Stimulated activated CD4-positive, alpha-beta T cell treated with anti-CD3 and anti-CD28 coated beads, Interleukin-2, amount 100 ng/mL, for 4 hours (primary cell): ENCODE measurements at places on chromosomes 7 and 10.

GRCh38 chr7:37918526-37918925 lies 1.9 kb upstream of the SFRP4 start:
- no peak for DNase-seq

DNA sequence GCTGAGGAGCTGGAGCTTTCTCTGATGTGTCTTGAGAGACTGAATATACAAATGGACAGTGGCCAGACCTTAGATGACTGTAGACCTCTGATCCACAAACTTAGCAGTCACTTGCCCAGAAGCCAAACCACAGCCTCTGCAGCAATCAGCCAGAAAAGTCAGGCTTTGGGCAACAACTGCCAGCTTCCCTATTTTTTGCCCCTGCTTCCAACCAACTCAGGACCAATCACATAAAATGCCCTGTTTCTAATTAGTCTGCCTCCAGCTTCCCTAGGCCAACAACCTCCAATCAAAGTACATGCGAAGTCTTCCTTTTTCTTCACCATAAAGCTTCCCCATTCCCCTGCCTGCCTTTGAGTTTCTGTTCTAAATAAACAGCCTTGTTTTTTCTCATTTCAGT lies 37.8 kb upstream of the CACUL1 start:
- no peak for DNase-seq

GRCh38 chr7:84629640-84630318 lies 435.2 kb upstream of the SEMA3A start:
- no peak for DNase-seq

DNA sequence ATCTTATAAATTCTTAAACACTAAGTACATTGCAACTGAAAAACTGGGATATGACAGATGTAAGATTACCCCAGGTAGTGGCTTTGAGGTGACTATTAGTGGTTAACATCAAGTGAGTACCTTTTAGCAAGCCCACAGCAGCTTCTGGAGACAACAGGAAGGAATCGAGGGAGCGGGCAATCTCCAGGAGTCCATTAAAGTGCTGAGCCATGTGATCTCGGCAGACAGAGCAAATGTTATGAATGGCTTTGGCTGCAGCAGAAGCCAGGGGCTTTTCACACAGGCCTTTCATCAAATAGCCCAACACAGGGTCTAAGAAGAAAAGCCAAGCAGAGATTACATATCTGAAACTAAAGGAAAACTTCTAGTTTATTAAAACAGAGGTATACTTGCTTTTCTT lies 48.9 kb downstream of the IRF5 start:
- no peak for DNase-seq

DNA sequence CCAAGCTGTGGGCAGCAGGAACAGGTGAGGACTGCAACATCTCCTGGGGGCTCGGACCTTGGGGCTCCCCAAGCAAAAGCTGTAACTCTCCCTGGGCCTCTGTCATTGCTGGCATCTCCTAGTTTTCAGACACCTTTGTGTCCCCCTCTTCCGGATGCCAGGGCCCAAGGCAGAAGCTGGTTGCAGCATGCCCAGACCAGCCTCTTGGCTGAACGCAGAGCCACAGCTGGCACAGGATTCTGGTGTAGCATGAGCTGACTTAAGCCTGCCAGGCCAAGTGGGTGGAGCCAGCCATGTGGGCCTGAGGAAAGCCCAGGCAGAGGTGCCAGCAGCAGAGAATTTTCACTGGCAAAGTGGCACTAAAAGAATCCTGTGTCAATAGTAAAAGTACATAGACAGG lies 43.5 kb downstream of the ZWINT start:
- DNase-seq: no peak

- DNase-seq: no peak
Observed at GRCh38 chr10:2933519-2933918, 133.8 kb upstream of the PFKP start.

DNA sequence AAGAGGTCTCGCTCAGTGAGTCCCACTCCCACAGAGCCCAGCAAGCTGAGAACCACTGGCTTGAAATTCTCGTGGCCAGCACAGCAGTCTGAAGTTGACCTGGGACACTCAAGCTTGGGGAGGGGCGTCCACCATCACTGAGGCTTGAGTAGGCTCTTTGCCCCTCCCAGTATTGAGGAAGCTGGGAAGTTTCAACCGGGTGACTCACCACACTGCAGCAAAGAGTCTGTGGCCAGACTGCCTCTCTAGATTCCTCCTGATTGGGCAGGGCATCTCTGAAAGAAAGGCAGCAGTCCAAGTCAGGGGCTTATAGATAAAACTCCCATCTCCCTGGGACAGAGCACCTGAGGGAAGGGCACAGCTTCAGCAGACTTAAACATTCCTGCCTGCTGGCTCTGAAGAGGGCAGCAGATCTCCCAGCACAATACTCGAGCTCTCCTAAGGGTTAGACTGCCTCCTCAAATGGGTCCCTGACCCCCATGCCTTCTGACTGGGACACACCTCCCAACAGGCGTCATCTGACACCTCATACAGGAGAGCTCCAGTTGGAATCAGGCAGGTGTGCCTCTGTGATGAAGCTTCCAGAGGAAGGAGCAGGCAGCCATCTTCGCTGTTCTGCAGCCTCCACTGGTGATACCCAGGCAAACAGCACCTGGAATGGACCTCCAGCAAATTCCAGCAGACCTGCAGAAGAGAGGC lies 970.9 kb upstream of the LRRN3 start:
- no peak for DNase-seq

GRCh38 chr7:130278860-130279259 lies 12.2 kb downstream of the CPA2 start:
- DNase-seq: no peak

DNA sequence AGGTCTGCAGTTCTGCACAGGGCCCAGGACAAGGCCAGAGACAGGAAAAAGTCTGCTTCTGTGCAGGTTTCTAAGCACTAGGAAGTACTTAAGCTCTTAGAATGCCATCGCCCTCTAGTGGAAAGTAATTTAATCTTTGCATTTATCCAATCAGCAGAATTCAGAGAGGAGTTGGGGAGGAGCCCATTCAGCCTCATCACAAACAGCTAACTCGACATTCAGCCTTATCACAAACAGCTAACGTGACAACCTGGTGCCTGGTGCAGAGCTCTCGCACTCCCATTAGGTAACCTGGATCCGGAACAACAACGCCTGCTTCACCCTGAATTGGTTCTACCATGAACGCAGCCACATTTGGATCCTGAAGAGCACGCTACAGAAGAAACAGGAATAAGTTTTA lies 15.2 kb downstream of the OAT start:
- DNase-seq: no peak

DNA sequence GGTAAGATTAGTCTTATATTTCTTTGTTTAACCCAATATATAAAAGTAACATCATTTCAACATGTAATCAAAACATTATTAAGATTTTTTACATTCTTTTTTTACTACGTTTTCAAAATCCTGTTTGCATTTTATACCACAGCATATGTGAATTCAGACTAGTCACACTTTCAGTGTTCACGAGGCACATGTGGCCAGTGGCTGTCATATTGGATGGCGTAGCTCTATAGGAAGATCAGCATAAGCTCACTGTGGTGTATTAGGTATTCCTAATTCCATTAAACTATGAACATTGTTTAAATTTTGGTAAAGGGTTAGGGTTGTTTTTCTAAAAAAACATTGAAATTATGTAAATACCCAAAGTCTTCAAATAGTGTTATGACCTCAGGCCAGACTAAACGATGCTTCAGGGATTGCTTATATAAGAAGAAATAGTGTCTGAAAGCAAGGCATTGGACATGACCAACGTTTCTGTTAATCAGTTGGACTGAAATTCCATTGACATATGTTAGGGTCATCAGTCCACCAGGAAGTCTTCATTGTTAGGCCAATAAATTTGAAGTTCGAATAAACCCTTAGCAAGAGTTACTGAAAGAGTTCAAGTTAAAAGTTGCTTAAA lies 97.0 kb downstream of the BICC1 start:
- DNase-seq: no peak

- no peak for DNase-seq
Observed at GRCh38 chr7:154178895-154179294, 126.7 kb downstream of the DPP6 start.

DNA sequence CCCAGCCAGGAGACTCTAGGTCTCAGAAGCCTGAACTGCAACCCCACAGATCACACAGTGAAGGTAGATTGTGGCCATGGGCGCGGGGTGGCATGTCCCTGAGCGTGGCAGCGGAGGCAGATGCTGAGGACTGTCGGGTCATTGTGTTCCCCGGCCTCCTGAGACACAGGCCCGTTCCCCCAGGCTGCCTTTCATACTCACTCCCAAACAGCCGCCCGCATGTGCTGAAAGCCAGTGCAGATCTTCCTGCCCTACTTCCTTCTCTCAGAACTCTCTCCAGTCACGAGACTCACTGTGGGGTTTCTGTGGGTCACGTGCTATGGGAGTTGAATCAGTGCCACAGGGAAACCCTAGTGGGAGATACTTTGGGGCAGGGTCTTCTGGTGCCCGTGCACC lies 48.0 kb downstream of the ZNF467 start:
- no peak for DNase-seq

GRCh38 chr10:83289373-83289772 lies 849.9 kb upstream of the GHITM start:
- DNase-seq: no peak

GRCh38 chr7:460374-461116 lies 59.1 kb downstream of the PDGFA start:
- DNase-seq: no peak

DNA sequence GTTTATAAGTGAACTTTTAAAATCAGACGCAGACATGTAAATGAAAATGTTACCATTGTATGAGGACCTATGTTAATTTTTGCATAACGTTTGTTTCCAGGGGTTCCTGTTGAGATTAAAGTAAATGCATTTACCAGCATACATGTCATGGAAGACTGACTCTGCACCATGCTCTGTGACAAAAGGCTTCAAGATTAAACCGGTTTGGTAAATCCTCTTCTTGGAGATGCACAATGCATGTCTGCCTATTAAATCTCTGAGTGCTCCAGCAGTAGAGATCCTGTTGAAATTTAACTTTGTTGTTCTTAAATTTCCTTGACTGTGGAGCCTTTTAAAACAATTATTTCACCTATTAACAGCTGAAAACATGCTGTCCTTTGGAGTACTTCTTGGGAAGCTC lies 36.5 kb upstream of the JAZF1 start:
- DNase-seq: no peak

DNA sequence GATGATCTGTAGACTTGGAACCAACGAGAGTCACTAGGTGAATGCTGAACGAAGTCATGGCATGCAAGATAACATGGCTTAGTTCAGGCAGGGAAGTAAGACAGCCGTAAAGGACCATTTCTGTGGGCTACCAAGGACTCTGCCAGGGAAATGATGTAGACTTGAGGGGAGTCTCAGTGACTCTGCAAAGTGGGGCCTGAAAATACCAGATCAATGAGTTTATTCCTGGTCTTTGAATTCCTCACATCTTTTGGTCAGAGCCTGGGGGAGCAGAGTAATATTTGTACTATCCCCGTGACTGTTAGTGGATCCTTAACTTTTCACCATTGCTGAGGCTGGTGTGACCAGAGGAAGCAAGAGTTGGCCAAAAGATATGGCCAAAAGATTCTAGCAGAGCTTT lies 60.7 kb upstream of the INHBA start:
- DNase-seq: no peak

- no peak for DNase-seq
Observed at GRCh38 chr7:17406738-17407137, 108.3 kb downstream of the AHR start.

- no peak for DNase-seq
Observed at GRCh38 chr10:127866276-127867013, 26.3 kb downstream of the CLRN3 start.

- no peak for DNase-seq
Observed at GRCh38 chr10:61901829-61902444, 438 bp downstream of the ARID5B start.

GRCh38 chr7:77184990-77185389 lies 14.6 kb downstream of the FGL2 start:
- no peak for DNase-seq

DNA sequence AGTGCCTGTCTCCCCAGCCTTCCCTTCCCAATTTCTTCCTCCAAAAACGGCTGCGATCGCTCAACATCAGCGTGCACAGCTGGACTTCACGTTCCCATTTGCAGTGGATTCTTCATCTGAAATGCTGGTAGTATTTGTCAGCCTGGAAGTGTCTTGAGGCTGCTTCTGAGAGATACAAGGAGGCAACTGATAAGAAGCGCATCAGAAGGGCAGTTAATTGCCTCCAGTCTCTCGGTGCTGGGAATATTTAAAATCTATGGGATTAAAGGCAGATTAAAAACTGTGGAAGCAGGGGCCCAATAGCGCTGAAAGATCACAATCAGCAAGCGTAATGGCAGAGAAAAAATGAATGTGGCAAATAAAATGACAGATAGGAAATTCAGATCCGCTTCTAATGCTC lies 450.0 kb downstream of the GATA3 start:
- DNase-seq: no peak

- no peak for DNase-seq
Observed at GRCh38 chr10:6278519-6279120, 75.9 kb downstream of the PFKFB3 start.

DNA sequence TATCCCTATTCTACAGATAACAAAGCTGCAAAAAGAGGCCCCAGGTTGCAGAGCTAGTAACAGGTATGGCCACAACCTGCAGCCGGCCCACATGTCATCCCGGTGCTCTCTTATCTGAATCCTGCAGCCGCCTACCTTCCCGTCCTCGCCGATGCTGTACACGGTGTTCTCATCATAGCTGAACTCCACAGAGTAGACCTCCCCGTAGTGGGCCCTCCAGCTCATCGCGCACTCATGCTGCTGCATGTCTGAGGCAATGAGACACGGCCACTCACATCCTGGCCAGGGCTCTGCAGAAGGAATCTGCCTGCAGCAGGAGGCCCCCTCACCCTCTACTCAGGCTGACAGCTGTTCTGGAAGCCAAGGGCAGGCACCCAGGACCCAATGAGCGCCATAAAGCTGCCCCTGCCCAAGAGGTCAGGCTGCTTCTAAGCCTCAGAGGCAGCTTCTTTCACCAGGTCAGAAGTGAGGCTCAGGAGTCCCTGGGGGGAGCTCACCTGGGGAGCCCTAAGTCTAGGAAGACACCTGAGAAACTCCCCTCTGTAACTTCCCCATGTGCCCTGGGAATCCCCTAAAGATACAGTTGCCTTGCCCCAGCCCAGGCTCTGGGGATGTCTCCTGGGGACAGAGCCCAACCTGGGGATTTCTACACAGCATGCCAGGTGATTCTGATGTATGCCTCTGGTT lies 17.9 kb upstream of the CYREN start:
- DNase-seq: no peak

DNA sequence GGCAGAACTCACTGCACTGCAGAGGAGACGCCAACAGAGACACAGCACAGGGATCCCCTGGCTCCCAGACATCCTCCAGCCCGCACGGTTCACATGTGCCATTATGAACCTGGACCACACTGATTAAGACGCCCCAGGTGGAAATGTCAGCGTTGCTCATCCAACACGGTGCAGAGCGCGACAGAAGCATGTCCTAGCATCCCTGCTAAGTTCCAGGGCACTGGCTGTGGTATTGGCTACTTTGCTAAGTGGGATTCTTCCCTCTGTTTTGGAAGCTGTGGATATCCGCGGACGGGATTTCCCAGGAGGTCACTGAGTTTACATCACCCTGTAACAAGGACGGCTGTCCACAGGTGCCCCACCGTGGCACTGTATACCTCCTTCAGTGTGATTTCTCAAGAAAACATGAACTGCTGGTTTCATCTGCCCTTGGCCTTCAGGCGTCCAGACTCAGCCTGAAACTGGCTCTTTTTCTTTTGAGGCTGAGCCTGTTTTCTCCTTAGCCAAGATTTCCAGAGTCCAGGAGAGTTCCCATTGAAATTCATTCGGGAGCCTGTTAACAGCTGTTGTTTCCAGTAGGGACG lies 324.0 kb downstream of the WDR37 start:
- DNase-seq: no peak
